ENCODE measurements at places on chromosomes 3 and 15. TPM values are rescaled to one million over a fixed set of nuclear protein-coding genes. Genes with fewer than 3 reads are reported as not detected.

GOLGA6L6 gene
- not detected for total RNA-seq

TICRR gene
- total RNA-seq: 3.2 TPM

SNX4 gene
- 51.9 TPM for total RNA-seq

GAP43 gene
- not detected for total RNA-seq

IQSEC1 gene
- total RNA-seq: 5.8 TPM

WWTR1 gene
- total RNA-seq: 32.1 TPM

LSAMP gene
- total RNA-seq: 0.18 TPM

RARB gene
- total RNA-seq: 37.2 TPM

SAMMSON gene
- not detected for total RNA-seq

DNAJC13 gene
- total RNA-seq: 43.1 TPM

HYAL1 gene
- total RNA-seq: 2.8 TPM

CACNA2D2 gene
- total RNA-seq: not detected

MYO5C gene
- total RNA-seq: not detected

TERC gene
- 343 TPM for total RNA-seq

COL6A6 gene
- not detected for total RNA-seq

LOXL1 gene
- total RNA-seq: 43.4 TPM

FBXO40 gene
- total RNA-seq: not detected

CCR1 gene
- total RNA-seq: 0.29 TPM

CHRD gene
- total RNA-seq: 10.7 TPM

PIGZ gene
- 2.1 TPM for total RNA-seq

SPATA12 gene
- not detected for total RNA-seq

P2RY1 gene
- 0.18 TPM for total RNA-seq

INKA1 gene
- total RNA-seq: 2.5 TPM

GOLGA8H gene
- total RNA-seq: 0.18 TPM

ZNF660 gene
- total RNA-seq: 0.29 TPM

ATP8B4 gene
- total RNA-seq: 4.4 TPM

CCR8 gene
- total RNA-seq: not detected

CPLX3 gene
- total RNA-seq: not detected

MYZAP gene
- 6.7 TPM for total RNA-seq

ANO10 gene
- 54.1 TPM for total RNA-seq

PLXNA1 gene
- 42.4 TPM for total RNA-seq

UBP1 gene
- total RNA-seq: 61.7 TPM

All from myometrial cell (primary cell).